ENCODE measurements at places on chromosomes 2 and 18.

DNA sequence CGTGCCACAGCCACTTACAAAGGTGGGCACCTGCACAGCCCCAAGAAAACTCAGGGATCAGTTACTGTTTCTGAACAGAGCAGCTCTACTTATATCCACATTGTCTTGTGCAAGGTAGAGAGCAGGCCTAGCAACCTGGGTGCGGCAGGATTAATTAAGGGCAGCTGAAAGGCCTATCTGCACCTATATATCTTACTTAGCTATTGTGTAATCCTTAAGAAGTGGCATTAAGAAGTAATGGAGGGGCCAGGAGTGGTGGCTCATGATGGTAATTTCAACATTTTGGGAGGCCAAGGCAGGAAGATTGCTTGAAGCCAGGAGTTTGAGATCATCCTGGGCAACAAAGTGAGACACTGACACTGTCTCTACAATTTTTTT, 12.8 kb upstream of the ARL5A start:
- no peak for DNase-seq

GRCh38 chr2:171307560-171307959, 126.2 kb downstream of the METTL8 start:
- DNase-seq: no peak

- DNase-seq: no peak
These were observed 34.7 kb downstream of the RALB start for GRCh38 chr2:120287183-120288015.

- no peak for DNase-seq
These were observed 183.6 kb downstream of the GBX2 start for GRCh38 chr2:235984552-235984951.

- no peak for DNase-seq
These were observed 135.5 kb upstream of the CXCR4 start for GRCh38 chr2:136253288-136254004.
